ENCODE measurements at places on chromosomes 7 and 10.

DNA sequence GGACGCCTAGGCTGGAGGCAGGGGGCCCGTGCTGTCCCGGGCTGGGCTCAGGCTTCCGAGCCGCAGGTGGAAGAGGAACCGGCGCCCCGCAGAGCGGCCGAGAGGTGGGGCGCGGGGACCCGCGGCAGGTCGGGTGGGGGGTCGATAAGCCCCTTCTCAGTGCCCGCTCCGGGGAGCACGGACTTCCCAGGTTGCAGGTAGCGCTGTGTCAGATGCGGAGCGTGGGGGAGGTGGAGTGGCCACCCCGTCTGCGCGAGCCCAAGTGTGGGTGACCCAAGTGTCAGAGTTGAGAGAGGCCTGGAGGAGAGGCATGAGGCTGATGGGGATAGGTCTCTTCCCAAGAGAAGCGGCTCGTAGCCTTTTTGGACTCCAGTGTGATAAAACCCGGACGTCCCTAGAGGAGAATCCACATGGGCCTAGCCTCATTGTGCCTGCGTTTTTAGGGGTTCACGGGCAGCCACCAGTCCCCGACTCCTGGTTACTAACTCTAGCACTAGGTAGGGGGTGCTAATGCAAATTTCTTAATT, 580 bp downstream of the EEPD1 start:
- DNase-seq: no peak

GRCh38 chr7:84251277-84251781, 56.7 kb upstream of the SEMA3A start:
- no peak for DNase-seq

DNA sequence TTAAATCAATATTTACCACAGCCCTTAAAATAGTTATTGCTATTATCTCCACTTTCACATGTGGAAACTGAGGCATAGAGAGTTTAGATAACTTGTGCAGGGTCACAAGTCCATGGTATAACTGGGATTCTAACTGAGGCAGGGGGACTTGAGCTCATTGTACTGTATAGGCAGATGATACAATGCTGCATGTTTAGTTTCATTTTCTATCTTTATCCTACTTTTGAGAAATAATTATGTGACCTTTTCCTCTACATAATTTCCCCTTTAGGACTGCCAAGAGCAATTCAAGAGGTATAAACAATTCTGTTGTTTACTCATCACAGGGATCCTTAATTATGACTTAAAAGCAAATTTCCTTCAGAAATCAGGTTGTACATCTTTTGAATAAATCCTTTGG, 193.1 kb downstream of the SUGCT start:
- no peak for DNase-seq

DNA sequence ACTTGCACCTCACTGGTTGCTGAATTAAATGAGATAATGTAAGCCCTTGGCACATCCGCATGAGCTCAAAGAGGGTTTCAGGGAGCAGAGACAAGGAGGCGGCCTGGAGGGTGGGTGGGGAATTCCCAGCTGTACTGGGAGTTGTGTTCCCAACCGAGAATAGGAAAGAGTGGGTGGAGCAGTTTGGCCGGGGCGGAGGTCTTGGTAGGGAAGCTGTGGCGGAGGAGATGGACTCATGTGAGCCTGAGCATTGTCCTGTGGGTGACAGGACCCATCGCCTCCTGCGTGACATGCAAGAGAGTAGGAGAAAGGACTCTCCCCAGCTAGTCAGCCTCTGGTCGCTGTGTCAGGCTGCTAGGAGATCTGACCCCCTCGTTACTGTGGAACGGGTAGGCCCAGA, 41.0 kb upstream of the SAMD8 start:
- DNase-seq: no peak

GRCh38 chr7:140541513-140542227, 62.4 kb upstream of the MKRN1 start:
- no peak for DNase-seq

DNA sequence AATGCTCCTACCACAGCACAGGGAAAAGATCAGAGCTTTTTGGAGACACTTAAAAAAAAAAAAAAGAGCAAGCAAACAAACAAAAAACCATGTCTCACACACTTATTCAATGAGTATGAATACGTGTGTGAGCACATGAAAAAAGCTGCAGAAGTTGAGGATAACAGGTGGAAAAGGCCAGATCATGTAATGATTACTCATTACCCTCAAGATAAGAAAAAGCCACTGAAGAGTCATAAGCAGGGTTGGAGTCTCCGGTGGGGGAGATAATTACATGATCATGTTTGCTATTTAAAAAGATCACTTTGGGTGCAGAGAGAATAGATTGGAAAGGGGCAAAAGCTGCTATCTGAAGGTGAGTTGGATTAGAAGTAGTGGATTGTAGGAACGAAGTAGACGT, 77.0 kb downstream of the POU6F2 start:
- no peak for DNase-seq

GRCh38 chr7:105050493-105050892, 36.5 kb downstream of the KMT2E start:
- no peak for DNase-seq

- no peak for DNase-seq
These were observed 736 bp downstream of the SKIDA1 start for GRCh38 chr10:21524526-21525366.
